ENCODE measurements at places on chromosomes 7 and 10.

- peak; percentile 35 for DNase-seq
Observed at GRCh38 chr7:30914596-30914995, 2.9 kb downstream of the AQP1 start.

GRCh38 chr7:101094791-101095375 is 9.6 kb downstream of the TRIM56 start:
- peak; percentile 37 for DNase-seq

DNA sequence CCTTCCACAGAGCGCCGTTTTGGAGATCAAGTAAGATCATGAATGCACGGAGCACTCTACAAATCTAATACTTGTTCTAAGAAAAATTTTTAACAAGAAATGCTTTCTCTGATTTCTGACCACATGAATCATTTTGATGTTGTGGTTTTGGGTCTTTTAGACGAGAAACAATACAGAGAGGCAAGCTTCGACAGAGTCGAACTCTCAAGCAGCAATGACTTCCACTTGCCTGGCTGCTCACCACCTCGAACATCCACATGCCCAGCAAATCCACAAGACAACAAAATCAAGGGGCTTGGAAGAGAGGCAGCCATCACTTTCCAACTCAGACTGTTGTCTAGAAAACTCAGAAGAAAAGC is 69.4 kb upstream of the GSDME start:
- no peak for DNase-seq

GRCh38 chr10:48527756-48528155 is 77.1 kb downstream of the ARHGAP22 start:
- DNase-seq: no peak

GRCh38 chr10:91629715-91630549 is 2.9 kb downstream of the PPP1R3C start:
- DNase-seq: no peak
